CD4-positive, alpha-beta T cell treated with Interferon gamma for 1 hour (primary cell): ENCODE measurements at places on chromosomes 3 and 15.

GRCh38 chr3:106326941-106327695 lies 458.3 kb upstream of the CBLB start:
- DNase-seq, result no peak

DNA sequence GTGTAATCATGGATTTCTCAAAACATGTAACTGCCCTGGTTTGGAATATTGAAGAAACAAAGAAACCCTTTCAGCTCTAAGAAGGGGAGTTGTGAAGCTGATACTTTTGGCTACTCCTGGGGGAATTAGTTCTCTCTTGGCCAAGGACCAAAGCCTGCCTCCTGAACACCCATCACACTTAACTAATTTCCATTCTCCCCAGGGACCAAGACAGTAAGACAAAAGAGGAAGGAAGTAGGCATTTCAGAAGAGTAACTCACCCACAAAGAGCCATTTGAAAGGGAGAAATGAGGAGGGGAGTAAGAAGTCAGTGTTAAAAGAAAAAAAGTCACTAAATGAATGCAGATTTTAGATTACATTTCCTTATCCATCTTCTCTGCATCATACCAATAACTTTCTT lies 328.0 kb upstream of the SOX2 start:
- no peak for DNase-seq

DNA sequence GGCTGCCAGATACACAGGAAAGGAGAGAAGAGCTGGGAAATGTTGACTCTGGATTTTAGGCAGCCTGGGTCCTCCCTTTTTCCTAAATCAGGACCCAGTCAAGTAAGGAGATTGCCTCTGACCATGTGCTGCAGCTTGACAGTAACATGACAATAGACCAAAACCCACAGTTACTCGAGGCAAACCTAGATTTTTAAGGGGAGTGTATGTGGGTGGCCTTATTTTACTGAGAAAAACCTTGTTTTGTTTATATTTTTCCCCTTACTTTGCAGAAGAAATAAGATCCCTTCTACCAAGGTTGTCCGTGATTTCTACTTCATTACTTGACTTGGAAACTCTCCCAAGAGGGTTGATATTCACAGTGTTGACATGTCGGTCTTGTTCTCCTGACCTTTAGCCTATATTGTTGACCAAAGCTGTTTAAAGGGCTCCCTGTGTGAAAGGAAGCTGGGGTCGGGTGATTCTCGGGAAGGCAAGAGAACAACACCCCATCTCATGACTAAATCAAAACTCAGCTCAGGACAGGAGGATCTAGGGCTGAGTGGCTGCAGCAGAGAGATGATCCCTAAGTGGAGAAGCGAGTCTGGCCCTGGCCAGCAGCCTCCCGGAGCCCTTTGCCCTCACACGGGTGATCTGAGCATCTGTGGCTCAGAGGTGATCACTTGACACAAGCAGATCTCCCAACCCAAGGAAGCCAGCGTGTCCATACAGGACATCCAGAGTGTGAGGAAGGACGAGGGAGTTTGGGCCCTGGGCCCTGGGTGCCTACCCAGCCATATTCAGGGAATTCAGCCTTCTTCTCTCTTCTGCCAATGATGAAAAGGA lies 31.0 kb upstream of the SLCO2A1 start:
- no peak for DNase-seq

GRCh38 chr3:117927825-117928224 lies 1106.8 kb downstream of the IGSF11 start:
- DNase-seq, result no peak

- no peak for DNase-seq
Measured at GRCh38 chr15:101672298-101672697, 20.1 kb upstream of the TM2D3 start.
